ENCODE measurements at places on chromosomes 4 and X. TPM values are rescaled to one million over a fixed set of nuclear protein-coding genes. Genes with fewer than 3 reads are reported as not detected.

GRCh38 chr4:8719421-8719820 lies 126.9 kb downstream of the CPZ start:
- peak; percentile 10 for DNase-seq

DNA sequence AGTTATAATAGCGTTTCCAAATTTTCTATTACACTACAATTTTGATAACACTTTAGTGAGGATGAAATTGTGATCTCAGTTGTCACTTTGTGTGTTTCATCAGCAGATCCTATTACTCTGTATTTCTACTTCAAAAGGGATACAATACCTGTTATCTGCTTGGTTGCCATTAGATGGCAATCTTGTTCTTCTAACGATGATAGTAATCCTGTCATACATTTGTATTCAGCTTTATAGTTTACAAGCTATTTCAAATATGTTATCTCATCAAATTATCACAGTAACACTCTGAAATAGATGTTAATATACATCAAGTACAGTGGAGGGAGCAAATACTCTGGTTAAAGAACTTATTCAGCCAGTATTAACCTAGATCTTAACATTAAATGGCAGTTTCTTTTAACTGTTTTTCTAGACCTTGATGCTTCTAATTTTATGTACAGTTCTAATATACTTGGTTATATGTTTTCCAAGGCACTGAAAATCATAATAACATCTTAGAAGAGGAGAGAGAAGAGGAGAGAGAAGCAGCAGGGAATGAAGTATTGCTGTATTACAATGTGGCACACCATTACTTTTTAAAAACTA lies 292.0 kb downstream of the CCSER1 start:
- no peak for DNase-seq

DNA sequence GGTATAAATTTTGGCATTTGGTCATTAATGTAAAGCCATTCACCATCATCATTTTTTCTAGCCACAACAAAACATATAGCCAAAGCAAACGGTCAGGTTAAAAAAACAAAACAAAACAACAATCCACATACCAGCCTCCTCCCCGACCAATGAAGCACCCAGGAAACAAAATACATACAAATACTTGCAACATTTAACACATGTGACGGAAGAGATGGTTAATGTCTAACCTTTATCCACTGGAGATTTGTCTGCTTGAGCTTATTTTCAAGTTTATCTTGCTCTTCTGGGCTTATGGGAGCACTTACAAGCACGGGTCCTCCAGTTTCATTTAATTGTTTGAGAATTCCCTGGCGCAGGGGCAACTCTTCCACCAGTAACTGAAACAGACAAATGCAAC lies 857.5 kb upstream of the FTHL17 start:
- no peak for DNase-seq

GRCh38 chr4:30537456-30537855 lies 182.7 kb upstream of the PCDH7 start:
- DNase-seq, result no peak

DNA sequence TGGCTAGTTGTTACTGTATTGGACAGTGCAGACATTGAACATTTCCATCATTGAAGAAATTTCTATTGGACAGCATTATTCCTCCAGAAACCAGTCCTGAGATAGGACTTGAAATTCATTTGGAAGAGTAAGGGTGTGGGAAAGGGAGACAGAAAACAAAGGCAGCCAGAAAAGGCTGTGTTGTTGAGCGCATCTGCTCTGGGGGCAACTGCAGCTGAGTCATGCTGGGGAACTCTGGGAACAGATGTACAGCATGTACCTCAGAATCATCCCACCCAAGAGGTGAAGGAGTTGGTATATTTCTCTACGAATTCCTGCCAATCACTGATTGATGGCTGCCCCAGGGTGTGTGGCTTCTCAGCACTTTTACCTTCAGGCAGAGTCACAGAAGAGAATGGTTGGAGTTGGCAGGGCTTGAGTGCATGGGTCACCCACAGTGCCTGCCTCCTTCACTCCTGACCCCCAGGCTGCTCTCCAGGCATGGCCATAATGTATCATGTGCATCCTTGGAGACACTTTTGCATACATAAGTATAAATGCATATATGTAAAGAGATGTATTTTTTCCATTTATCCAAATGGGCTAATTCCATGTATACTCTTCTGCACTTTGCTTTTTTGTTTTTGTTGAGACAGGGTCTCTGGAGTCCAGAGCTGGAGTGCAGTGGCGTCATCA lies 39.4 kb downstream of the GEMIN8 start:
- no peak for DNase-seq

- no peak for DNase-seq
Measured at GRCh38 chrX:38124000-38124399, 96.7 kb downstream of the SRPX start.

The NALF2 gene
- total RNA-seq, result 0.11 TPM

The BMPR1B gene
- total RNA-seq, result 2.6 TPM

The GAB1 gene
- 45.0 TPM for total RNA-seq

The CXCL3 gene
- 2.8 TPM for total RNA-seq

All from mesothelial cell of epicardium (in vitro differentiated cells).